Stimulated activated CD8-positive, alpha-beta memory T cell treated with anti-CD3 and anti-CD28 coated beads, Interleukin-2, amount 100 ng/mL, for 1 hour (primary cell): ENCODE measurements at places on chromosomes 3 and 15.

- no peak for DNase-seq
Observed at GRCh38 chr3:56771376-56771775, 30.4 kb downstream of the ARHGEF3 start.

- DNase-seq: no peak
Observed at GRCh38 chr3:123914829-123915228, 30.7 kb upstream of the MYLK start.

DNA sequence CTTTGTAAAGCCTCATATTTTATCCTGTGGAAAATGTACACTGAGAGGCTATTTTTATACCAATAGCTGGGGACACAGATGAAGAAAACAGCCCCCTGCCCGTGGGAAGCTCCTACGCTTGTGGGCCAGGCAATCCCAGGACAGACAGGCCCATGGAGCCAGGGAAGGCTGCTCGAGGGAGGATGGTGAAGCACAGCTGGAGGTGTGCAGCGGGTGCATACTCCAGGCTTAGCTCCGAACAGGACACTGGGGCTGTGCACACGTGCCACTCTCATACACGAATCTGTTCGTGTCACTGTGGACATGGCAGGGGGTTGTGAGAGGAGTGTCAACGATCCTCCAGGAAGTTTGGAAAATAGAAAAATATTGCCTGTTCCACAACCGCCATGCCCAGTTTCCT lies 36.1 kb downstream of the SMAD6 start:
- no peak for DNase-seq

DNA sequence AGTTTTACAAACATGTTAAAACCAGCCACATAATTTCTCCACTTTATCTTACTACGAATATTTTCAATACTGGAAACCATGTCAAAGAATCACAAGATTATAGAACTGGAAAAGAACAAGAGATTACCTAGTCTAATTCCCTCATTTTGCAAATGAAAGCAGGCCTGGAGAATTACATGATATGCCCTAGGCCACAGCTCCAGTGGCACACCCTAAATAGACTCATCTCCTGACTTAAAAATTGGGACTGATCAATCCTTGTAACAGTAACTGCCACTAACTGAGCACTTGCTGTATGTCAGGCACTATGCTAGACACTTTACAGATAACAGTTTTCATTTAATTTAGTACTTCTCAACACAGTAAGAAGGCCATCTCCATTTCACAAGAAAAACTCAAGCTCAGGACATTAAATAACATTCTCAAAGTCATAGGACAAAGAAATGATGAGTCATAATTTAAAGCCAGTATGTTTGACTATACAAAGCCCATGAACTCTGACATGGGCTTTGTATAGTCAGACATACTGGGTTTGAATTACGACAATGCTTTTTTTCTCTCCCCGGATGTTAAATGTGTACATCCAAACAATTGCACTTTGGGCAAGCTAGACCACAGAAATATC lies 9.4 kb downstream of the IGSF11 start:
- no peak for DNase-seq

GRCh38 chr3:185823078-185824044 lies 1.5 kb downstream of the IGF2BP2 start:
- no peak for DNase-seq

DNA sequence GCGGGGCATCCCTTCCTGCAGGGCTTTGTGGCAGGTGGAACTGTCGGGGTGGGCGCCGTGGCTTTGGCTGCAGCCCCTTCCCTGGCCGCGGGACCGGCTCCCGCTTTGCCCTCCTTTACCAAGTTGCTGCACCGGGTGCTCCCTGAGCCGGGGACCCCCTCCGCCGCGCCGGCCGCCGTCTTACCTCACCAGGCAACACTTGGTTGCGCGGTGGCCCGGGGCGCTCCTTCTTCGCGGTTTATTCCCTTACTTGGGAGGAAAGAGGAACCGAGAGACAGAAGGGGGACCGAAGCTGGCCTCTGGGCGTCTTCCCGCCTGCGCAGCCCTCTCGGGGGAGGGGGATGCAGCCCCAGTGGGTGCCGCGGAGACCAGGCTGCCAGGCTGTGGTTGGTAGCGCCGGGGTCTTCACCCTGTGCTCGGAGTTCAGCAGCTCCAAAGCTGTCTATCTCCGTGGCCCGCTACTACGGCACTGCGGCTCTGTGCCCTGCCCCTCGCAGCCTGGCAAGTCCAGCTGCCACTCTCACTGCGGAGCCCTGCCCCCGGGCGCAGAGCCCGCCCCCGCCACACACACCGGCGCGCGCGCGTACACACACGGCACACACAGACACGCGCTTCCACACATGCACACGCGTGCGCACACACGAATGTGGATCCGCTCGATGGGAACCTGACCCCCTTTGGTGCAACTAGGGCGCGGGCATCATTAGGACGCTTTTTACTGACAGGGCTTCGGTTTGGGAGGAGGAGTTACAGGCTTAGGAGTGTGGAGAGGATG lies at the start of gene DGKG:
TSS of gene DGKG (minus strand) at position 473 of the 775 bp plus-strand sequence. CDS start 41,775 bp downstream, outside the sequence.
- no peak for DNase-seq

DNA sequence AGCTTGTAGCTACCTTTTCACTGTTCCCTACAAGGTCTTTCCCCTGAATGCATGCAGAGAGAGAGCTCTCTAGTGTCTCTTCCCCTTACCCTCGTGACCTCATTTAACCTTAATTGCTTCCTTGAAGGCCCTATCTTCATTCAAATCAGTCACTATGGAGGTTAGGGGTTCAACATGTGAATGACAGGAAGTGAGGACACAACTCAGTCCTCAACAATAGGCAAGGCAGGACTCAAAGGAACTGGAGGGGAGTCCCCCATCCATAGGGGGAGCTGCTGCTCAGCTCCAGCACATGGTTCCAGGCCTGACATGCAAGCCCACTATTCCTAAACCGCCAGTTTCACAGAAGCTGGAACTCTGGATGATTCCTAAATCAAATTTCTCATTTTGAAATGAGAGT lies 33.8 kb upstream of the GYG1 start:
- DNase-seq: no peak

DNA sequence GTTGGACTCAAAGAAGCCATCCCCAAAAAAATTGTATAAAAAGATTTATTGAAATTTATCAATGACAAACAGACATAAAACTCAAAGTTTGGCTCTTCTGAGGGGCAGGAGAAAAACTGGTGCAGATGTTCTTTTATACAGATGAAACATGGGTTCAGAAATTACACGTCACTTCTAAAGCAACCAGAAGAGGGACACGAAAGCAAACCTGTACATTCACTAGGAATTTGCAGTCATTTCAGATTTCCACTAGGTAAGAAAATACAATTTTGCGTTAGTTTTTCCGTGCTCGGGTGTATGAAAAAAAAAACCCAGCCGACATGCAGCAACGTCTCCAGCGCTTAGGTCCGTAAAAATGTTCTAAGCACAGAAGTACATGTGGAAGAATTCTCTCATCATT lies 41.8 kb downstream of the ANP32A start:
- DNase-seq: no peak

DNA sequence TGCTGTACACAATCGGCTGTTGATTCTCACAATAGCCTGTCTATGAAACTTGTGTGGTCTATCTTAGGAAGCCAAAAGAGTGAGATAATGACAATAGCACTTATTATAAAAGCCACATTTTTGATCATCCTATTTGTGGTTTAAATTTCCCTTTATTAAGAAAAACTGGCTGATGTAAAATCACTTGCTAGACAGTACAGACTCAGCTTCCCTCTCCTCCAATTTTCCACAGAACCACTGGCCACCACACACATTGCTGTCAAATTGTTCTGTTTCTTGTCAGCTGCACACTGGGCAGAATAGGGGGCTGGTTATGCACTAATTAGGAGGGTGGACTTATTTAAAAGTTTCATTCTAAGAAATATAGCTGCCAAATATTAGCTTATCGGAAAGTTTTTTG lies 425.9 kb downstream of the EPHA3 start:
- DNase-seq: no peak

GRCh38 chr15:79973456-79974195 lies 2.6 kb upstream of the BCL2A1 start:
- no peak for DNase-seq
